ENCODE measurements at places on chromosomes 2 and 18.

GRCh38 chr18:55821219-55821618, 233.2 kb upstream of the TCF4 start:
- no peak for DNase-seq

GRCh38 chr2:233798335-233799086, 20.4 kb downstream of the MROH2A start:
- peak; percentile 1 for DNase-seq

GRCh38 chr2:52414561-52415295, 1352.9 kb upstream of the CHAC2 start:
- no peak for DNase-seq

GRCh38 chr2:177187631-177188312, 24.8 kb upstream of the HNRNPA3 start:
- DNase-seq, result no peak

DNA sequence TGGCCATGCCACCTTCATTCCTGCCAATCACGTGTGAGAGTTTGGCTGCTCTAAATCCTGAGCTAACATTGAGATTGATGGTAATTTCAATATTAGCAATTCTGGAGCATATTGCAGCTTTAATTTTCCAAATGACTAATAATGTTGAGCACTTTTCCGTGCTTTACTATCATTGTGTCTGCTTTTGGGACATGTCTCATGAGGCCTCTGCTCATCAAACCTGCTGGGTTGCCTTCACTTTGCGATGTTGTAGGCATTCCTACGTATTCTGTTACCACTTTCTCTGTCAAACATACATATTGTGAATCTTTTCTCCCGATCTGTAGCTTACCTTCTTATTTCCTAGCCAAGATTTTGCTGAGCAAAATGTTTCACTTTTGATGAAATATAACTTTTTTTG, 466.6 kb downstream of the GALR1 start:
- DNase-seq, result no peak

- DNase-seq, result no peak
Observed at GRCh38 chr2:25964891-25965290, 17.4 kb downstream of the KIF3C start.

DNA sequence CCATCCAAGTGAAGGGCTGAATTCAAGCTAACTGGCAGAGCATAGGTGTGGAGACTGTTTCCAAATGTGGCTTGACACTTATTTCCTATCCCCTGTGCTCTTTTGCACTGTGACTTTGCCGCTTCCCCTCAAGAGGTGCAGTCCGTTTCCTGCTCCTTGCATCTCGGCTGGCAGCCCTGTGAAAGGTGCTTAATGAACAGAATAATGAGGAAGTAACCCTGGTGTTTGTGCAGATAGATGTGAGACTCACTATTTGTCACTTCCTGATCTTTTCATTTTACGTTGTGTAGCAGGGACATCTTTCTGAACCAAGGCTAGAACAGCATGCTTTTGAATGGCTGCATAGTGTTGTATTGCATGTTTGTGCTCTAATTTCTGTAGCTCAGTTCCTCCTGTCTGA, 60.8 kb downstream of the CEP192 start:
- peak; percentile 28 for DNase-seq
